ENCODE measurements at places on chromosomes 3 and 15.

DNA sequence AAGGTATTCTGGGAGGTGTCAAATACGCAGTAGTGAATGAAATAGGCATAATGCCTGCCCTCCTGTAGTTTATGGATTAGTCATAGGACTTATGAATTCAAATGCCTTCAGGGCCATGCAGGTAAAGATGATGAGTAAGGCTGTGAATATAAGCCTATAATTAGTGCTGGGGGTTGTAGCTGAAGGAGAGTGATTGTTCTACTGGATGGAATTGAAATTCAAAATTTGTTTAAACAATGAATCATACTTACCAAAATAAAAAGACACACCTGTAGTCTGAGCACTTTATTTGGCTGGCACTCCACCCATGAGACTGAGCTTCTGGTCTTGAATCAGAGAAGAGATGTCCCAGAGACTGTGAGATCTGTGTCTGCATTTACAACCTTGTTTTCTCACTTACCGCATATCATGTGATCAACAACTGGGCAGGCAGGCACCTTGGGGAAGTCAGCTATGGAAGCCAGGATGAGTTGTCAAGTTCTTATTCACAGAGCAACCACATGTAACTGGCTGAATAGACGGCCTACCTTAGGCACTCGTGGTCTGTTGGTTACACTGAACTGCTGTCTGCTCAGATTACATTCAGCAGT lies 291.8 kb downstream of the NAALADL2 start:
- DNase-seq: no peak

GRCh38 chr3:190012314-190012782 lies 108.3 kb downstream of the P3H2 start:
- peak; percentile 35 for DNase-seq

- DNase-seq: no peak
Measured at GRCh38 chr3:185934767-185935464, 2.9 kb downstream of the TRA2B start.

GRCh38 chr3:123740391-123740822 lies 143.7 kb downstream of the MYLK start:
- no peak for DNase-seq

DNA sequence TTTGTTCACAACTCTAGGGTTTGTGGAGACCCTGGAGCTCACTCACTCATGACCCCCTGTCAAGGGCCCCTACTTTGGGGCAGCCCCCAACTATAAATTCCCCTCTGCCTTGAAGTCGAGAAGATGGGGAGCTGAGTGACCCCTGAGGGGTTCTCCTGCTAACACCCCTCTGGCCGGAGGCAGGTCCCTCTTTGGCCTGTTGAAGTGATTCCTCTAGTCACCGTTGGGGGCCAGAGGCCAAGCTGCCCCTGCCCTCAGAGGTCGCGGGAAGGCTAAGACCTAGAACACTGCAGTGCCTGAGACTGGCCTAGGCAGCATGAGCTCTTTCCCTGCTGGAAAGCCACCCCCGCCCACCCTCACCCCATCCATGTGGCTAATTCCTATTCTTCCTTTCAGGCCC lies 15.4 kb upstream of the SKOR1 start:
- DNase-seq: no peak
